ENCODE measurements at places on chromosomes 5 and 9. TPM values are rescaled to one million over a fixed set of nuclear protein-coding genes. Genes with fewer than 3 reads are reported as not detected.

Gene PCSK1
- total RNA-seq, result under 0.01 TPM

Gene FAM200C
- total RNA-seq, result 10.5 TPM

Gene CHMP5
- 53.4 TPM for total RNA-seq

Gene PKD2L2
- total RNA-seq, result 0.10 TPM

Gene DAPK1
- 29.0 TPM for total RNA-seq

Gene FGF10
- 11.1 TPM for total RNA-seq

Gene SPINK5
- 122 TPM for total RNA-seq

Gene ENTPD2
- total RNA-seq, result 8.0 TPM

Gene INSL6
- total RNA-seq, result not detected

Gene SVEP1
- 44.6 TPM for total RNA-seq

Gene GABRA1
- total RNA-seq, result not detected

Gene SPATA6L
- 2.1 TPM for total RNA-seq

Gene C5orf52
- total RNA-seq, result not detected

Gene DNAJC18
- 6.6 TPM for total RNA-seq

Gene CHSY3
- total RNA-seq, result 9.6 TPM

Gene ADRA1B
- 0.79 TPM for total RNA-seq

Gene BNC2
- 30.8 TPM for total RNA-seq

Gene NFIB
- 124 TPM for total RNA-seq

Gene PAEP
- total RNA-seq, result not detected

Gene CCNJL
- 3.2 TPM for total RNA-seq

Gene DPH7
- total RNA-seq, result 25.1 TPM

Gene FCN2
- 0.39 TPM for total RNA-seq

Gene SPAG8
- 1.2 TPM for total RNA-seq

Gene TMEM215
- 0.39 TPM for total RNA-seq

Gene NADK2
- 35.5 TPM for total RNA-seq

Gene CDKN2B-AS1
- 0.20 TPM for total RNA-seq

Gene ARHGEF39
- total RNA-seq, result 2.4 TPM

Gene ZFP37
- total RNA-seq, result 5.5 TPM

Gene SPATA31C1
- not detected for total RNA-seq

Gene LHX3
- total RNA-seq, result 0.10 TPM

Gene SMU1
- total RNA-seq, result 25.7 TPM

Gene PPIC
- total RNA-seq, result 25.5 TPM

Gene PCDHGC4
- 5.3 TPM for total RNA-seq

Gene ADAMTS6
- total RNA-seq, result 7.0 TPM

Gene IL3
- not detected for total RNA-seq

Gene FAM81B
- total RNA-seq, result 0.49 TPM

Gene HRH2
- 1.5 TPM for total RNA-seq

Gene PCDHGB5
- 8.0 TPM for total RNA-seq

Gene TNC
- total RNA-seq, result 43.4 TPM

All from skin of body (tissue), 3 donors.